ENCODE measurements at places on chromosomes 11 and 22.

DNA sequence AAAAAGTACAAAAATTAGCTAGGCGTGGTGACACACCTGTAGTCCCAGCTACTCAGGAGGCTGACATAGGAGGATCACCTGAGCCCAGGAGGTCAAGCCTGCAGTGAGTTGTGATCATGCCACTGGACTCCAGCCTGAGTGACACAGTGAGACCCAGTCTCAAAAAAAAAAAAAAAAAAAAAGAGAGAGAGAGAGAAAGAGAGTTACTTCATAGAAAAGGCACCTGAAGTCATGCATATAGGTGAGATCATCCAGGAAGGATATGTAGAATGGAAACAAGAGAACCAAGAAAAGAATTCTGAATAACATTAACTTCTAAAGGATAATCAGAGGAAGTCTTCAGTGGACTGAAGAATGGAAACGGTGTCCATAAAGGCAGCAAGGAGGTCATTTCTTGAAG lies 106.8 kb downstream of the STK33 start:
- DNase-seq, result no peak

DNA sequence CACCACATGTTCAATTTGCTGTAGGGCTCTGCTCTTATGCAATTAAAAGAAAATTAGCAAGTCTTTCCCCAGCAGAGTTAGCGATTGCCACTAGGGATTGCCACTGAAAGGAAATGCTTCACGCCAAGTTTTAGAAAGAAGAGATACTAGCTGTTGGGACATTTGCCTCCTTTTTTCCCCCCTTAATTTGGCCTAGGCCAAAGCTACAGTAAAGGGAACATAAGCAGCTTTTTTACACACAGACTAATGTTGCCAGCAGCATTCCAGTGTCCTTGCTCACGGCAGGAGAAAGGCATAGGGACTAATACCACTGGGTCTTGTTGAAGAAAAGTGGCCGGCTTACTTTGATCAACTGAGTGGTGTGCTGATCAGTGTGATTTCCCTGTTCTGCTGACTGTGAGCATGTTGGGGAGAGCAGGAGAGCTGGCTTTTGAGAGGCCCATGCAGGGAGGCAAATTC lies 71.2 kb downstream of the PHF21A start:
- DNase-seq, result no peak

DNA sequence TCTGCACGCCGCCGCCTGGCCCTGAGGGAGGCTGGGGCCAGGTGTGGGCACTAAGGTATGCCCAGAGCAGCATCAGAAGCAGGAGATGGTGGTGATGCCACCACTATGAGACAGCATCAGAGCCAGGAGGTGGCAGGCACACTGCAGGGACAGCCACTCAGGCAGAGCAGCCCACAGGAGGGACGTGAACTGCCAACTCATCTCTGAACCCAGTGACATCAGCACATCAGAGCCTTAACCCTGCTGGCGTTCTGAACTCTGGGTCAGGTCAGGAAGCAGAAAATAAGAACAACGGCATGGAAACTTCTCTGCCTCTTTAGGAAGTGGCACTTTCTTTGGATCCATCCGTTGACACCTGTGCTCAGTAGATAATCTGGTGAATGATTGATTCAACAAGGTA lies 14.7 kb upstream of the IFT27 start:
- DNase-seq, result peak; percentile 30

DNA sequence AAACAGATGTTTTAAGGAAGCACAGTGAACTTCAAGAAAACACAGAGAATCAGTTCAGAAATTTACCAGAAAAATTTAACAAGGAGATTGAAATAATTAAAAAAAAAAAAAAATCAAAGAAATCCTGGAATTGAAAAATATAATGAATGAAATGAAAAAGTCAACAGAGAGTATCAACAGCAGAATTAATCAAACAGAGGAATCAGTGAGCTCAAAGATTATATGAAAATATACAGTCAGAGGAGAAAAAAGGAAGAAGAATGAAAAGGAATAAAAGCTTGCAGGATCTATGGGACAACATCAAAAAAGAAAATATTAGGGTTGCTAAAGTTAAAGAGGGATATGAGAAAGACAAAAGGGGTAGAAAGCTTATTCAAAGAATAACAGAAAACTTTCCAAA lies 82.3 kb downstream of the XRRA1 start:
- DNase-seq, result no peak

DNA sequence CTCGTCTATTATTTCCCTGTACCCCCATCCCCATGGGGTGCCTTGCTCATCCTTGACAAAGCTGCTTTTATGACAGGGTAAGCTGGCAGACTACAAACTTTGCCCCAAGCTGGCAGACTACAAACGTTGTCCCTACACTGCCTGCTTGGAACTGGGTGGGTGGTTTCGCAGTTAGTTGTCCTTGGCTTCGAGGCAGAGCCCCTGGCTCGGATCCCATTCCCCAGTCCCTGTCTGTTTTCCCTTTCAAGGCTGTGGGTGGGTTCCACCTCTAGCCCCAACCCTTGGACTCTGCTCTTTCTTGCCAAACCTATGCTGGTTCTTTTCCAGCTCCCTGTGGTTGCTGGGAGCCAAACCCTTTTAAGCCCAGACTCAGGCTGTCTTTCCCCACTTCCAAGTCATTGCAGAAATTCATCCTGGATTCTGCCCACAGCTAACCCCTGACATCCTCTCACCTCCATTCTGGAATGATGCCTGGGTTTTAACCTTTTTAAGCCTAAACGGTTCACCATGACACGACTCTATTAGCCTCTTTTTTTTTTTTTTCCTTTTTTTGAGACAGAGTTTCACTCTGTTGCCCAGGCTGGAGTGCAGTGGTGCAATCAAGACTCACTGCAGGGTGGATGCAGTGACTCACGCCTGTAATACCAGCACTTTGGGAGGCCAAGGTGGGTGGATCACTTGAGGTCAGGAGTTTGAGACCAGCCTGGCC lies 9.2 kb upstream of the RBM14 start:
- DNase-seq, result peak; percentile 25

DNA sequence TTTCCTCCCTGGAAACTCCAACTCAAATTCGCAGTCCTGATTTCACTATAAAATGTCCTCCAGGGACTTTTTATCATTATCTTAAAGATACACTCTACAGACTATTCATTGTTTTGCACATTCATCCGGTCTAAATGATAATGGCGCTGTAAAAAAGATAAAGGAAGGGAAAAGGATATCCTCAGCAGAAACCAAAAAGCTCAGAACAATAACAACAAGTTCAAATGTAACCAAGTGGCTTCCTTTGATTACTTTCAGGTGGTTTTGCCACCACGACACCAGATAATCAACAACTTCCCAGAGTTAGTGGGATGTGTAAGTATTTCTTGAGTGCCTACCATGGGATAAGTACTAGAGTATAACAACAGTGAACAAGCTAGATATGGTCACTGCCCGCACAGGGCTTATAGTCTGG lies 26.3 kb downstream of the PRCP start:
- DNase-seq, result no peak

Measured in suppressor macrophage (primary cell).